NCI-H1048 (cell line): ENCODE measurements at places on chromosomes 6 and 20.

DNA sequence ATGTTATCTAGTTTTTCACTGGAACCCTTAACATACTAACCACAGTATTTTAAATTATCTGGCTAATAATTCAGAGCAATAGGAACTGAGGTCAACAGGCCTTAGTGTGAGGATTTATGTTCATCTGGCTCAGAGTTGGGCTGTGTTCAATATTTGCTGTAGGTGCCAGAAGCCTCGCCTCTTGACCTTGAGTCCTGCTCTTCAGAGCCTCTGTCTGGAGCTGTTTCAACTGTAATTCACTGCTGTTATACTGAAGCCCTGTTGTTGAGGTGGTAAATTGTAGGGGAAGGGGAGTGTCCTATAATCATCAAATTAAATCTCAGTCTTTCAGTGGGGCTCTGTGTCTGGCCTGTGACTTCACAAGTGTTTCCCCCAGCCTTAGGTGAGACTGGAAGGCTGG, 184.4 kb downstream of the CDH26 start:
- no peak for DNase-seq

DNA sequence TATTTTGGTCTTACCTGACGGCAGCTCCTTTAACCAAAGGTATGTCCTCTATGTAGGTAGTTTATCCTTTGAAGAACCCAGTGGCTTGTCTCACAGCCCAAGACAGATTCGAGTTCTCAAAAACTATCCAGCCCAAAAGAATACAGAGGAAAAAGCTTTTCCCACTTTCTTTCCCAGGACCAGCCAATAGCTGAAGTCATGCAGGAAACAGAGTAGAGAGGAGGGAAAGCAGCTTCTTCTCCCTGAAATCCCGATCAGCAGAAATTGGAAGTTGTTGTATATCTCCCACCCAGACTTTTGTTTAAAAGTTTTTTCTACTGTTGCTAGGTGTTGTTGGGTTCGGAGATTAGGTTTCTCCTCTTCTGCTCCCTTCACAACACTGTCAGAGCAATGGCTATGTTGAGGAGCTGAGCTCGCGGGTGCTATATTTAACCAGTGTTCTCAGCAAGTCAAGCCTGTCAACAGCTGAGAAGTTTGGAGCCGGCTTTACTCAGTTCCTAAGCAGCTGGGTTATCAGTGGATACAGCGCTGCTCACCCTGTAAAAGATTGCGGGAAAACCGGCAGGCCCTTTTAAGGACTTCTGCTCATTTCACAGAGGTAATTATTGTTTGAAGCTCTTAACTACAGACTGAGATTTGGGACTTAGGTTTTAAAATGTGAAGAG, at the start of gene FILIP1:
TSS of gene FILIP1 (minus strand) at position 401 of the 665 bp plus-strand sequence. CDS start 78,828 bp downstream, outside the sequence.
- DNase-seq, result no peak

DNA sequence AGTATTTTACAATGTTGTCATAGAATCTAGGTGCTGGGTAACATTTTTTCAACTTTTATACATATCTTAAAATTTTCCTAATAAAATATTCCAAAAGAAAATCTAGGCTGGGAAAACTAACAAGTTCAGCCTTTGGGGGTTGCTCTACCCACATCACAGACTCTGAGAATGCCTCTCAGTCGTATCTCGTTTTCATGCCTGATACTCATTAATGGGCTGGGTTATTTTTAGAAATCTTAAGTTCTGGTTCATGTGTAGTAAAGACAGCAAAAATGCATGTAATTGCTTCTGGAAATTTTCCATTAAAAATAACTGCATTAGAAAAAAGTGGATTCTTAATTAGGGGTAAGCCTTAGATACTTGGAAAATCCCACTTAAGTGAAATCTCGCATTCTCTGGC, 149.3 kb downstream of the SLC24A3 start:
- DNase-seq, result no peak

- DNase-seq, result no peak
These were observed 709.5 kb downstream of the KIF16B start for GRCh38 chr20:15863735-15864134.

DNA sequence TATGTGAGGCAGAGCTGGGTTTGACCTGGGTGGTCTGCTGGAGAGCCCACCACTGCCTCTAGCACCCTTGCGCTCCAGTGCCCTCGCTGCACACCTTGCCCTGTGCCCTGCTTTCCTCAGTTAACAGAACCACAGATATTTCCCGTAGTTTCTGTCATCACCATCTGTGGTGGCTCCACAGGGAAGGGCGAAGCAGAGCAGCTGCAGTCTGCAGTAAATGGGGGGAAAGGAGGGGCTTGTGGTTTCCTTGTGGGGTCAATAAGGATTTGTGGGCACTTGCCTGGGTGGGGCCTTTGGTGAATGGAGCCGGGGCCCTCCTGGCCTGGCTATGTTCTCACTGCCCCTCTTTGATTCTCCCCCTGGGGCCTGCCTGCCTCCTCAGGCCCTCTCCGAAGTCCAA, 21.2 kb upstream of the CCDC167 start:
- no peak for DNase-seq

GRCh38 chr20:44113618-44114376, 73.2 kb downstream of the JPH2 start:
- DNase-seq, result no peak

GRCh38 chr6:140017470-140017869, 643.0 kb upstream of the CITED2 start:
- DNase-seq, result no peak

DNA sequence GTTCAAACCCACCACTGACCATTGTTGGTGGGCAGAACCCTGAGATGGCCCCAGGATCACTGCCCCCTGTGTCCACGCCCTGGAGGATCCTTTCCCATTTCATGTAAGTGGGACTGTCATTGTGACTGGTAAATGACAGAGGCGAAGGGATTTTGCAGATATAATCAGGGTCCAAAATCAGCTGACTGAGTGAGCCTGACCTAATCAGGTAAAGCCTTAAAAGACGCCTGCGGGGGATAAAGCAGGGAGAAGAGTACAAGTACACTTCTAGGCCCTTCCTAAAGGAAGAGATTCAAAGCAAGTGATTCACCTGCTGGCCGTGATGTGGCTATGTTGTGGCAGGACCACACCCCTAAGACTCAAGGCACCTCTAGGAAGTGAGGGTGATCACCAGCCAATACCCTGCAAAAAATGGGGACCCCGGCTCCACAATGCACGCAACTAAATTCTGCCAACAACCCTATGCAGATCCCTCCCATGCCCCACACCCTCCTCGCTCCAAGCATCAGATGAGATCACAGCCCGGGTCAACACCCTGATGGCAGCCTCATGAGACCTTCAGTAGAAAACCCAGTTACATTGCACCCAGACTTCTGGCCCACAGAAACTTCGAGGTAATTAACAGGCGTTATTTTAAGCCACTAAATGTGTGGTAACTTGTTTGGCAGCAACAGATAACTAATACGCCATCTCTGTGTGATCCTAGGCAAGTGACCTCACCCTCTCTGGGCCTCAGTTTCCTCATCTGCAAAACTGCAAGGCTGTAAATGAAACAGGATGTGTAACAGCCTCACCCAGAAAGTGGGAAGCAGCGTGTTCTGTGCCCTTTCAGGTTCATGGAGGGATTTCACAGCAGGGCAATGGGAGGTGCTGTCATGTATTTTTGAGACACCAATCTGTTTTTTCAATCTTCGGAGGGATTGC, 11.3 kb downstream of the PREX1 start:
- DNase-seq, result no peak

DNA sequence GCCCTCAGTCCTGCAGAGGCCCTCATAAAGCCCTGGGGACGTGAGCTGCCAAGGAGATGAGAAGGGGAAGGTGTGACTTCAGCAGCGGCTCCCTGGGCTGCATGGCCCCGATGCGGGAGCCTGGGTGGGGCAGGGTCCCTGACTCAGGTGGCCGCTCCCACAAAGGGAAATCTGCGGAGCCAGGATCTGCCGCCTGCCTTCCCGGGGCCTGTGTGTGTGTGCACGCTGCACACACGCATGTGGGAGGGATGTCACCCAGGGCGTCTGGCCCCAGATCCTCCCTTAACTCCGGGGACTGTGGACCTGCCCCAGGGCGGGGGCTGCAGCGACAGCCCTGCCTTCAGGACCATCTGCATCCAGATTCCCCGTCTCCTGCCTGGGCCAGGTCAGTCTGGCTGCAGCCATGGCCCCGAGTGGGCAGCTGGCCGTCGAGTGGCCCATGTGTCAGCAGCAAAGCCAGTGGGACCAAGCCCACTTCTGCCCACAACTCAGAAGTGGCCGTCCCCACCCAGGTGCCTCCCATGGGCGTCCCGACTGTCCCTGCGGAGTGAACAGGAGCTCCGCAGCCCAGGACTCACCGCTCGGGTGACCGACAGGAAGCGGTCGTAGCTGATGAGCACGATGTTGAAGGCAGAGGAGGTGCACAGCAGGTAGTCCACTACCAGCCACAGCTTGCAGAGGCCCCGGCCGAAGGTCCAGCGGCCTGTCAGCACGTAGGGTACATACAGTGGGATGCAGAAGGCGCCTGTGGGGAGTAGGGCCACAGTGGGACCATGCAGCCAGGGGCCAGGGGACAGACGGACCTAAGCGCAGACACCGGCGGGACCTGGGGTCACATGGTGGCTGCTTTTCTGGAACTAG, 1.9 kb downstream of the HRH3 start:
- DNase-seq, result no peak

- no peak for DNase-seq
These were observed 61.7 kb downstream of the SNAI1 start for GRCh38 chr20:50044353-50044960.

- no peak for DNase-seq
These were observed 129.5 kb downstream of the NFATC2 start for GRCh38 chr20:51412951-51413481.

DNA sequence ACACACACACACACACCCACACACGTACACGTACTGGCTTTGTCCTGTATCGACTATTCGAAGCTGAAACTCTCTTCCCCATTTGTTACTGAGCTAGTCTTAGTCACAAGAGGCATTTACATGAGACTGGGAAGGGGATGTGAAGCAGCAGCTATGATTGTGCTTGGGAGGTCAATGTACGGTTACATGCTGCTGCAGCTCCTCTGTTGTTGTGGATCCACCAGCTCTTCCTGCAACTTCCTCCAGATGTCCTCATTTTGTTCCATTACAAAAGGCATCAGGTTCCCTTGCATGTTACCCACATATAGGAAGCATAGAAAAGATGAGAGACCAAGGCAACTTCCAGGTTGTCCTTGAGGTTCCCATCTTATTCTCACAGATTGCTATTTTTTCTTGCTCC, 612.4 kb upstream of the IMPG1 start:
- DNase-seq, result no peak

DNA sequence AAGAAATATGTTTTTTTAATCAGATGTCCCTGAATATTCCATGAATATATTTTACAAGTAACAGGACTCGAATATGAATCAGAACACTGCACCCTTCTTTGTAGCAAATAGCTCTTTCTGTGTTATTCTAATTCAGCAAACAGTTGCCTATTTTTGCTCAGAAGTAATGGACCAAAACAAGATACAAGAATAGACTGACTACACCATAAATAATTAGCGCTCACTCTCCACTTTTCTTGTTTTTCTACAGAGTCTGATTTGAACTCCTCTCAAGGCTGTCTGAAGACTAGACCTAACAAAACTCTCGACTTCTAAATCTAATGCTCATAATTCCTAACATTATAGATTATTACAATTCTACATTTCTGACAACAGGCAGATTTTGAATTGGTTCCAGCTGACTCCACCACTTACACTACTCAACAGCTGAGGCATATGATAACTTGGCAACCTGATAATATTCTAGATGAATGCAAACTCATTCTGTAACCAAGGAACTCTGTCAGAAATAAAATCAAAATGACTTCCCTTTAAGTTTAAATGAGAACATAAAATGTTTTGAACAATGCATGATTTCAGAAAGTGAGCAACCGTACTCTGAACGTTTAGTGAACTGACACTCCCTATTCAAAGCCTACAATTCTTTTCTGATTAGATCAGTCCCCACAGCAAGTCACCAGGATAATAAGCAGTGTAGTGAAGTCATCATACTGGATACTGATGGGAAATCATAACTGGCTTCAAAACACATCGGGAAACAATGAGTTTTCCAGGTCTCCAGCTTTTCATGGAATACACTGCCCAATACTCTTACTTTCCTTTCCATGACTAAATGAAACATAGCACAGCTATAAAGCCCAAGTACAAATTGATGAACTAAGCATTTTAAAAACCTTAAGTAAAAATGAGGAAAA, 114.2 kb upstream of the BEND6 start:
- DNase-seq, result no peak

DNA sequence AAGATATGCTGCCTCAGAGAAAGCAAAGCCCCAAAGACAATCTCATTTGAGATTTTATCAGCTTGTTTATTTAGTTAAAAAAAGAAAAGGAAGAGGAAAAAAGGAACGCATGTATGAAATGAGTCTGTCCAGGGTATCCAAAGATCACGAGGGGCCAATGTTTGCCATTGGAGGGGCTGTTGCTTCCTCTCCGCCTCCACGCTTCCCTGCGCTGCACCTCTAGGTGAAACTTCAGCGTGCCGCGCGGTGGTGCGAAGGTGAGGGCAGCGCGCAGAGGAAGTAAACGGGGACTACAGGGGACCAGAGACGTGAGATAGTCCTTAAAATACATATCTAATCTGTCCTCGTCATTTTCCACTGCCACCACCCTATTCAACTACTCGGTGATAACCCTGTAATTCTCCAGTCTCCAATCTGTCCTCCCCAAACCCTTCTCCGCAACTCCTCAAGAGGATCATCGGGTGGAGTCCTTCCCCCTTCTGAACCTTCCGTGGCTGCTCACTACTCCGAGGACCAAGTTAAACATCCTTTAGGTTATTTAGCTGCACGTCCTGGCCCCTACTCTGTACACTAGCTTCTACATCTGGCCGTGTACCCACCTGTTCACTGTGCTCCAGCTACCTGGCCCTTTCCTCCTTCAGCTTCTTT, 1.1 kb upstream of the DCBLD1 start:
- no peak for DNase-seq

- DNase-seq, result no peak
These were observed 16.8 kb upstream of the ARMC12 start for GRCh38 chr6:35719830-35720733.

DNA sequence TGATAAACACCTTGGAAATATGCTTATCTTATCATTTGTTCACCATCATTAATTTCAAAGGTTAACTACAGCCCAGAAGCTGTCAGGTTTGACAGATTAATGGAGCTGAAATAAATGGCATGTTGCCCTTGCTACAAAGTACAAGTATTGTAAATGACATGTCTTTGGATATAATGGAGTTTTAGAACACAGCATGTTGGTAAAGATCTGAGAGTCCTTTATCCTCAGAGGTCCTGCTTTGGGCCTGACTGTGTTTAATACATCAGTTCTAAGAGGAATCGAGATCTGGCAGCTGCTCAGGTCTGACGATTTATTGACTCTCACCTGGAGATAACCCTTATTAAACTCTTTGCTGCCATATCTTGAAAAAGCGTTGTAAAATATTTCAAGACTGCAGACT, 222.7 kb upstream of the OPRM1 start:
- no peak for DNase-seq

DNA sequence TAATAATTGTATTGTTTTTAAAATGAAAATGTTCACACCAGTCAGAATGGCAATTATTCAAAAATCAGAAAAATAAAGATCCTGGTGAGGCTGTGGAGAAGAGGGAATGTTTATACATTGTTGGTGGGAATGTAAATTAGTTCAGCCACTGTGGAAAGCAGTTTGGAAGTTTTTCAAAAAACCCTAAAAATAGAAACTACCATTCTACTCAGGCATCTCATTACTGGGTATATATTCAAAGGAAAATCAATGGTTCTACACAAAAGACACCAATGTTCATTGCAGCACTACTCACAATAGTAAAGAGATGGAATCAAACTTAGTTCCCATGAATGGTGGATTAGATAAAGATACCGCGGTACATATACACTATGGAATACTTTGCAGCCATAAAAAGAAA, 461.5 kb upstream of the ADGRB3 start:
- DNase-seq, result no peak
